HFFc6 (cell line): ENCODE measurements at places on chromosomes 13 and 19. TPM values are rescaled to one million over a fixed set of nuclear protein-coding genes. Genes with fewer than 3 reads are reported as not detected.

Gene CNMD
- total RNA-seq = not detected in 3 replicates

Gene NPAS1
- total RNA-seq = 2.2 to 11.8 TPM (median 10.0 TPM) in 3 replicates

Gene PRKCG
- 0.32 TPM in 1 of 3 replicates, not detected in the others for total RNA-seq

Gene ZNF547
- total RNA-seq = 1.5 and 1.7 TPM in 2 replicates

Gene EHD2
- total RNA-seq = 330 to 395 TPM (median 360 TPM) in 3 replicates

Gene TTC9B
- total RNA-seq = not detected in 3 replicates

Gene IZUMO2
- not detected in 2 replicates for total RNA-seq

Gene MEF2B
- 1.0 to 2.2 TPM (median 1.1 TPM) in 3 replicates for total RNA-seq

- peak overlapping the region; percentile 53; the same call in 1 of the 2 replicates for H3K4me3 ChIP-seq
- H3K36me3 ChIP-seq = peaks cover 16% of the 10 kb centered on the region
- H3K27ac ChIP-seq = peak overlapping the region; percentile 87
- H3K27me3 ChIP-seq = peaks cover 3% of the 10 kb centered on the region; the same call in 1 of the 2 replicates
- DNase-seq = no peak
Measured at GRCh38 chr13:74251778-74252519, 117.7 kb upstream of the KLF12 start.

DNA sequence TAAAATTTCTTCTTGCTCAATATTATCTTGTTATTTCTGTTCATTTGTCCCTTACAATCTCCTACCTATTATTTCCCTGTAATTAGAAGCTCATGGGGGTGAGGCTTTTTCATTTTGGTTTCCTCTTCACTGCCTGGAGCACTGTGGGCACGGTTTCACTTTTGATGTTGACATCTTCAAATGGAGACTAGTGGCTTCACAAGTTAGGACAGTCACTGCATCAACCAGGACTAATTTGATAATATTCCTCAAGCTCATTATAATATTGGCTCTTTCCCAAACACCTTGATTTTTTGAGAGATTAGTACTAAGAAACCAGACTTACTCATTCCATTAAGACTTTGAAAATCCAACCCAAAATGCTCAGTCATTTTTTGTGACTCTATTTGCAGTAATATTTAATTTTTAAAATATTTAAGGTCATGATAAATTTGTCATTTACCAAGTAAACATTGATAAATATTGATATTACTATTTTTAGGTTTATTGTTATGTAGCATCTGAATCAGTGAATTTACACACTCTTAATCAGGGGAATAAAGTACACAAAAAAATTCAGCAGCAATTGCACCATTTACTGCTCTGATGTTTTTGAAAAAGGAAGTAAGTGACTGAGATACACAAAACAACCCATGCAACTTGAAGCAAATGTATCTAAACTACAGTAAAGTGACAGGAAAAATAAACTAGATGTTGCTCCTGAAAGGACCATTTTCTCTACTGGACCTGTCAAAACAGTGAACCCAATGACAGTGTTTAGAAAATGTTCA lies 28.8 kb upstream of the RCBTB2 start:
- H3K4me1 ChIP-seq = peaks cover 31% of the 10 kb centered on the region
- no peaks in the 10 kb centered on the region for H3K36me3 ChIP-seq
- H3K27me3 ChIP-seq = no peaks in the 10 kb centered on the region; the same call in 1 of the 2 replicates

- peak overlapping the region; percentile 78 for H3K4me3 ChIP-seq
- H3K27ac ChIP-seq = no peak overlapping the region
- no peak for DNase-seq
- H3K4me1 ChIP-seq = peaks cover 8% of the 10 kb centered on the region; the same call in 1 of the 2 replicates
Measured at GRCh38 chr19:47020992-47021496, 1.4 kb downstream of the NPAS1 start.

DNA sequence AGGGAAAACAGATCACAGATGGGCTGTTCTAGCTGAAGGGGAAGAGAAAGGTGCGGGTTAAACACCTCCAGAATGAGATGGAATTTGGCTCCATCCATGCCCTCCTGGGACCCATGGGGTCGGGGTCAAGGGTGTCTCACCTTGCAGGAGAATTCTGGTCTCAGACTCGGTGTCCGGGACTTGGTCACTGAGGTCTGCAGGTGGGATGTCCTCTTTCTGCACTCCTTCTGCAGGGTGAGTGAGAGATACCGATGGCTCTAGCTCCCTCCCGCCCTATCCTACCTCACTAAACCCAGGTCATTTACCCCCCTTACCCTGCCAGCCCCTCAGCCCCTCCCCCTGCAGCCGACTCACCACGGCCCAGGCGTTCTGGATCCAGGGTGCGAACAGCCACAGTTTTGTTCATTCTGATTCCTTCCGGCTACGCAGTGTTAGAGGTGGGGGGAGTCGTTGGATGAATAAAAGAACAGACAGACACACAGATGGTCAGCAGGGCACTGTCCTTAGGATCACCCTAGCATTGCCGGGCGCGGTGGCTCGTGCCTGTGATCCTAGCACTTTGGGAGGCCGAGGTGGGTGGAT lies 24.1 kb downstream of the C3 start:
- H3K27ac ChIP-seq = no peak overlapping the region
- H3K36me3 ChIP-seq = no peaks in the 10 kb centered on the region
- DNase-seq = no peak
- no peaks in the 10 kb centered on the region for H3K4me1 ChIP-seq

DNA sequence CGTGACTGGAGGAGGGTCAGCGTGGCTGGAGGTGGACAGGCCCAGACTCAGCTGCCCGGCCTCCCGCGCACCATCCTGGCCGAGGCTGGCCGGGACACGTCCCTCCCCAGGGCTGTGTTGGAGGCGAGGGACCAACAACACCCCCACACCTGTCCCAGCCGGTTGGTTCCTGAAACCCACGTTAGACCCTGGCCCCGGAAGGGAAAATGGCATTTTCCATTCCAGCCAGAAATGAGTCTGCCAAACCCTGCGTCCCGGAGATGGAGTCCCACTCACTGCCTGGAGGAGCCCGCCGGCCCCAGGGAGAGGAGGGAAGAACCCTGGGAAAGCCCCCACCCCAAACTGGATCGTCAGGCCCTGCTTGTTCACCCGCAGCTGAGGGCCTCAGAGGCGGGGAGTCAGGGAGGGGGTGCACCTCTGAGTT lies 4.8 kb upstream of the WDR18 start:
- no peak for DNase-seq
- H3K36me3 ChIP-seq = no peaks in the 10 kb centered on the region; the same call in 1 of the 2 replicates
- peaks cover 8% of the 10 kb centered on the region for H3K27me3 ChIP-seq
- H3K4me1 ChIP-seq = peaks cover 5% of the 10 kb centered on the region; the same call in 1 of the 2 replicates
- no peak overlapping the region for H3K4me3 ChIP-seq

GRCh38 chr13:51532736-51533197 lies 51.5 kb upstream of the WDFY2 start:
- H3K27me3 ChIP-seq = peaks cover 2% of the 10 kb centered on the region; the same call in 1 of the 2 replicates
- peaks cover 14% of the 10 kb centered on the region for H3K36me3 ChIP-seq
- no peak overlapping the region for H3K4me3 ChIP-seq

DNA sequence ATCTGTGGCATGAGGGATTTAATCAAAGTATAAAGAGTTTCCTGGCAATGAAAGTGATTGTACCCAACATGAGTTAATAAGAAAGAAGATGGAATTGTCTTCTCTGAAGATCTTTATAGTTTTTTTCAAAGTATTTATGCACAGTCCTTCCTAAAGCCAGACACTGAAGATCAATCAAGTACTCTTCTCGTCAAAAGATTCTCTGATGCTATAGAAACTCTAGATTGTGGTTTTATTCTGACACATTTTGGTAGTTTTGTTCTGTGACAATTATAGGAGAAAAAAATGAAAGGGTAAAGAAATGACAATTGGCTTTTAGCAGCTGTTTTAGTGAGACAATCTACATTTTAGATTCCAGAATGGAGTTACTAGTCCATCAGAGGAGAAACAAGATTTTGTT lies 10.4 kb upstream of the ENOX1 start:
- H3K4me1 ChIP-seq = peaks cover 16% of the 10 kb centered on the region
- H3K27me3 ChIP-seq = peaks cover 11% of the 10 kb centered on the region
- H3K36me3 ChIP-seq = no peaks in the 10 kb centered on the region
- no peak for DNase-seq
- no peak overlapping the region for H3K4me3 ChIP-seq

DNA sequence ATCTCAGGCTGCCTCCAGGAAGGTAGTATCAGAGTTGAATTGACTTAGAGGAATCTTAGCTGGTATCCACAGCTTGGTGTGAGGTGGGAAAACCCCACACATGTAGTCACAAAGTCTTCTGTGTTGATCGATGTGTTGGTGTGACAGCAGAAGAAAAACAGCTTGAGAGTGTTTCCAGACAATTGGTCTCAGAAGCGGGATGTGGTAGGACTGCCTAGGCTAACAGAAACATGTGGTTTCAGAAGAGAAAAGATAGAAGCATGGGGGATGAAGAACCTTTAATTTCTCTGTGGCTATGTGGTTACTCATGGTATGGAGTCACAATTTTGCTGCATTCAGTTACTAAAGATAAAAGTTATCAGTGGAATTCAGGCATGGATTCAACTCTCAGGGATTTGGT lies 134.7 kb upstream of the SLITRK5 start:
- H3K4me1 ChIP-seq = no peaks in the 10 kb centered on the region
- no peak overlapping the region for H3K27ac ChIP-seq
- no peaks in the 10 kb centered on the region for H3K27me3 ChIP-seq
- no peaks in the 10 kb centered on the region for H3K36me3 ChIP-seq

GRCh38 chr19:51600940-51601580 lies 29.1 kb downstream of the SIGLEC5 start:
- DNase-seq = no peak
- peaks cover 11% of the 10 kb centered on the region for H3K27me3 ChIP-seq
- no peak overlapping the region for H3K27ac ChIP-seq
- H3K36me3 ChIP-seq = no peaks in the 10 kb centered on the region; the same call in 1 of the 2 replicates
- no peaks in the 10 kb centered on the region for H3K4me1 ChIP-seq
- no peak overlapping the region for H3K4me3 ChIP-seq
